Prostate gland (tissue), 2 donors: ENCODE measurements at places on chromosomes 16 and 17. TPM values are rescaled to one million over a fixed set of nuclear protein-coding genes. Genes with fewer than 3 reads are reported as not detected.
A peak's percentile ranks its signal among the peaks of the same experiment; 100 is the strongest.

GRCh38 chr17:70268383-70268782, 99.1 kb downstream of the KCNJ2 start:
- H3K27ac ChIP-seq = no peak overlapping the region
- no peaks in the 10 kb centered on the region for H3K27me3 ChIP-seq
- no peaks in the 10 kb centered on the region for H3K4me1 ChIP-seq
- no peak for DNase-seq

GRCh38 chr16:86362155-86362849, 148.0 kb upstream of the FOXF1 start:
- H3K27me3 ChIP-seq = no peaks in the 10 kb centered on the region
- H3K4me1 ChIP-seq = no peaks in the 10 kb centered on the region
- peak overlapping the region; percentile 16 for H3K27ac ChIP-seq
- H3K4me3 ChIP-seq = no peak overlapping the region
- no peak for DNase-seq

DNA sequence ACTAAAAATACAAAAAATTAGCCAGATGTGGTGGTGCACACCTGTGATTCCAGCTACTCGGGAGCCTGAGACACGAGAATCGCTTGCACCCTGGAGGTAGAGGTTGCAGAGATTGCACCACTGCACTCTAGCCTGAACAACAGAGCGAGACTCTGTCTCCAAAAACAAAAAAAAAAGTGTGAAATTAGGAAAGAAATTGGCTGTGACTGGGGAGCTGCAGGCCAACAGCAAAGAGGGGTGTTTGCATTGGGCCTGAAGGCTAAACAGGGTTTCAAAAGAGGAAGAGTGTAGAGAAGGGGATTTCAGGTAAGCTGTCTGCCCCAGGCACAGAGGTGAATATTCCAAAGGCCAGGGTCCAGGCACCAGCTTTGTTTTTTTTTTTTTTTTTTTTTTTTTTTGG, 9.4 kb downstream of the BMERB1 start:
- no peaks in the 10 kb centered on the region for H3K36me3 ChIP-seq
- H3K4me3 ChIP-seq = no peak overlapping the region
- DNase-seq = no peak
- H3K27me3 ChIP-seq = no peaks in the 10 kb centered on the region

Gene NUTF2
- total RNA-seq = 61.5 TPM

DNA sequence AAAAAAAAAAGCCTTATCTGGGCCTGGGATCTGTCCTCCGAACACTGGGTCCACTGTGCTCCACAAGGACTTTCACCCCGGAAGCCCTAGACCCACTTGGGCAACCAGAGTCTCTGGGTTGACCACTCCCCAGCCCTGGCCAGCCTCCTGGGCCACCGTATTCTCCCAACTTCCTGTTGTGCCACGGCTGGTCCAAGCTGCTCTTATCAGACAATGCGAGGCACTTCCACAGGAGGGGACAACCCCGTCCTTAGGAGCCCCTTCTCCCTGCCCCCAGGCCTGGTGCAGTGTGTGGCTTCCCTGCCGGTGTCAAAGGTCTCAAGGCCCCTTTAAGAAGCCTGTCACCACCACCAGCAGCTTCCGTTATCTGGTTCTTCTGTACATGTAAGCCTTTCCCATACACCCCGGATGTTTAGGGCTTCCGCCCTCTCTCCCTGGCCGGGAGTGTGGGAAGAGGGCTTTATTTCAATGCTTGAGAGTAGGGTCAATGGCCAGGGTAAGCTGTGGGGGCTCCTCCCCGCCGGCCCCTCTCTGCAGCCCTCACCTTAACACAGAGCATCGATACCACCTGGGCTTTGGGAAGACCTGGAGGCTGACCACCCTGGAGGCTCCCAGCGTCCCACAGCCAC, 313.0 kb downstream of the SEC14L1 start:
- DNase-seq = no peak
- no peaks in the 10 kb centered on the region for H3K36me3 ChIP-seq
- H3K4me3 ChIP-seq = peak overlapping the region; percentile 16

DNA sequence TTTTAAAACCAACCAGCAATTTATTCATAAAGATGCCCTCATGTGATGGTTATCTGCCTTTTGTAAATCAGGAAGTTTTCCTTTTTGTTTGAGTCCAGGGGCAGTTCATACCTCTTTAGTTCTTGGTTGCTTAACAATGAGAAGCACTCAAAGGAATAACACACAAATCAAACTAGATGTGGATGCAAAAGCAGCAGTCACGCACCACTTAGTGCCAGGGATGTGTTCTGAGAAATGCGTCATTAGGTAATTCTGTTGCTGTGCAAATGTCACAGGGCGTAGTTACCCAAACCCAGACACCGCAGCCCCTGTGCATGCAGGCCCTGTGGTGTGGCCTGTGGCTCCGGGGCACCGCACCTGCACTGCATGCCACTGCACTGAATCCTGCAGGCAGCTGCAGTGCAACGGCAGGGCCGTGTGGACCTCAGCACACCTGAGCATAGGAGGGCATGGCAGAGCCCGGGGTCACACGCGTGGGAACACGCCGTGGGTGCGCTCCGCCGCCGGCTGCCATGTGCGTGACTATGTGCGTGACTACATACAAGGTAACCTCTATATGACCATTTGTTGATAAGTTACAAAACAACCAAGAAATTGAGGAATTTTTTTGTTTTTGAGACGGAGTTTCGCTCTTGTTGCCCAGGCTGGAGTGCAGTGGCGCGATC, 39.6 kb downstream of the PKD1 start:
- peaks cover 29% of the 10 kb centered on the region for H3K36me3 ChIP-seq
- H3K27me3 ChIP-seq = no peaks in the 10 kb centered on the region
- H3K4me3 ChIP-seq = no peak overlapping the region

GRCh38 chr16:47916266-47916665, 239.5 kb downstream of the ABCC12 start:
- H3K36me3 ChIP-seq = no peaks in the 10 kb centered on the region
- H3K4me1 ChIP-seq = no peaks in the 10 kb centered on the region
- no peaks in the 10 kb centered on the region for H3K27me3 ChIP-seq

GRCh38 chr16:3580251-3580651, 3.0 kb upstream of the NLRC3 start:
- no peaks in the 10 kb centered on the region for H3K36me3 ChIP-seq
- no peaks in the 10 kb centered on the region for H3K27me3 ChIP-seq
- no peaks in the 10 kb centered on the region for H3K4me1 ChIP-seq
- no peak overlapping the region for H3K27ac ChIP-seq
- DNase-seq = no peak

- DNase-seq = no peak
- H3K27me3 ChIP-seq = no peaks in the 10 kb centered on the region
- no peaks in the 10 kb centered on the region for H3K4me1 ChIP-seq
- H3K36me3 ChIP-seq = no peaks in the 10 kb centered on the region
- no peak overlapping the region for H3K4me3 ChIP-seq
- H3K27ac ChIP-seq = no peak overlapping the region
Measured at GRCh38 chr16:87311387-87311786, 5.8 kb downstream of the C16orf95 start.

DNA sequence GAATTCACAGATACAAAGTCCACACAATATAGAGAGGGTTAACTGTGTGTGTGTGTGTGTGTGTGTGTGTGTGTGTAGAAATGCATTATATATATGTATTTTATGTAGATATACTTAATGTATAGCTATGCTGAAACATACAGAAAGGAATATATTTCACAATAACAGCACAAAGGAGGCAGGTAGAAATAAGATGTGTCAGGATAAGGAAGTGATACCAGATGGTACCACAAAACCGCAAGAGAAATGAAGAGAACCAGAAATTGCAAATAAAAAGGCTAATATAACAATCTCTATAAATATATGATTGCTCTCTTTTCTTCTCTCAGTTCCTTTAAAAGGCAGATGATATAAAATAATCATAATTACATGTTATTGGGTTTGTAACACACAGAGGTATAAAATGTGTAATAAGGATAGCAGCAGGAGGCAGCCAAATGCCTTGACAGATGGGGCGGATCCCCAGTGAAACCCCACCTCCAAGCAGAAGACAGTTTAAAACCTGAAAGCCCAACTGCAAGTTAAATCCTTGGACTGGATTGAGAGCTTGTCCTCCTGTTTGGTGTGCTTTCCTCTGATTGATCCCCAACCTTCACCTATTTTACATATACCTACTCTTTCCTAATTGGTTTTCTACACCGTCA, 365.4 kb upstream of the C16orf82 start:
- no peaks in the 10 kb centered on the region for H3K36me3 ChIP-seq
- no peak for DNase-seq
- H3K27ac ChIP-seq = no peak overlapping the region
- no peak overlapping the region for H3K4me3 ChIP-seq

DNA sequence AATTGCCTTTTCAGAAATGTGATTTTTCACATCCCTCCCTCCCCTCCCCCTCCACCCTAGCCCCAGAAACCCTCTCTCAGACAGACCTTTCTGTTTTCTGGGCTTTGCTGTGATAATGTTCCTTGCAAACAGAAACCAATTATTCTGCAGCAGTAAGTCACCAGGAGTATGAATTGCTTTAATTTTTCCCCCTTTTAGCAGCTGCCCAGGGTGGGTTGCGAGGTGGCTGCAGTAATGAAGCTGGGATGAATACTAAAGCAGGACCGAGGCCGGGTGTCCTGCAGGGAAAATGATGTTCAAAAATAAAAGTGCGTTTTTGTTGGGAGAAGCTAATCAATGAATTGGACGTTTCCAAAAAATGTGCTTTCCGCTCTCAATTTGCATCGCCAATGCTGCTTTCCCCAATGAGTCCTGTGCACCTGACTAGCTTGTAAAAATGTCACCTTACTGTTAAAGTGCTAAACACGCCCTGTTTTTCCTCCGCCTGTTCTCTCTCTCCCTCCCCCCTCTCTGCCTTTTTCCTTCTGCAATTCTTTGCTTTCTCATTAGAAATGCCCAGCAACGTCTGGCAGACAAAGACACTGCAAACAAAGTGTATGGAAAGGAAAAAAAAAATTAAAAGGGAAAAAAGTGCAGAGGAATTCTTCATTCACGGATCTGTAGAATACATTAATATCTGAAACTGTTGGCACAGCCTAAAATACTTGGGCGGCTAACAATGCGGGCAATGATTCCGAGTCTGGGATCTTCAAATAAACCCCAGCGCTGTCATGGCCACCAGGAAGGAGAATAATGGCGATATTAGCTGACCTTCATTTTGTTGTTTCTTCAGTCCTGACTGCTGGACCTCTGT, 244.1 kb downstream of the STX8 start:
- no peak for DNase-seq
- no peaks in the 10 kb centered on the region for H3K36me3 ChIP-seq
- H3K4me3 ChIP-seq = no peak overlapping the region
- no peak overlapping the region for H3K27ac ChIP-seq
- H3K27me3 ChIP-seq = no peaks in the 10 kb centered on the region
- no peaks in the 10 kb centered on the region for H3K4me1 ChIP-seq

- H3K27me3 ChIP-seq = no peaks in the 10 kb centered on the region
- H3K36me3 ChIP-seq = no peaks in the 10 kb centered on the region
- no peaks in the 10 kb centered on the region for H3K4me1 ChIP-seq
Measured at GRCh38 chr17:16298140-16298662, 55.1 kb downstream of the CENPV start.

Gene UNC13D
- 16.2 TPM for total RNA-seq

Gene ANTKMT
- total RNA-seq = 55.3 TPM

DNA sequence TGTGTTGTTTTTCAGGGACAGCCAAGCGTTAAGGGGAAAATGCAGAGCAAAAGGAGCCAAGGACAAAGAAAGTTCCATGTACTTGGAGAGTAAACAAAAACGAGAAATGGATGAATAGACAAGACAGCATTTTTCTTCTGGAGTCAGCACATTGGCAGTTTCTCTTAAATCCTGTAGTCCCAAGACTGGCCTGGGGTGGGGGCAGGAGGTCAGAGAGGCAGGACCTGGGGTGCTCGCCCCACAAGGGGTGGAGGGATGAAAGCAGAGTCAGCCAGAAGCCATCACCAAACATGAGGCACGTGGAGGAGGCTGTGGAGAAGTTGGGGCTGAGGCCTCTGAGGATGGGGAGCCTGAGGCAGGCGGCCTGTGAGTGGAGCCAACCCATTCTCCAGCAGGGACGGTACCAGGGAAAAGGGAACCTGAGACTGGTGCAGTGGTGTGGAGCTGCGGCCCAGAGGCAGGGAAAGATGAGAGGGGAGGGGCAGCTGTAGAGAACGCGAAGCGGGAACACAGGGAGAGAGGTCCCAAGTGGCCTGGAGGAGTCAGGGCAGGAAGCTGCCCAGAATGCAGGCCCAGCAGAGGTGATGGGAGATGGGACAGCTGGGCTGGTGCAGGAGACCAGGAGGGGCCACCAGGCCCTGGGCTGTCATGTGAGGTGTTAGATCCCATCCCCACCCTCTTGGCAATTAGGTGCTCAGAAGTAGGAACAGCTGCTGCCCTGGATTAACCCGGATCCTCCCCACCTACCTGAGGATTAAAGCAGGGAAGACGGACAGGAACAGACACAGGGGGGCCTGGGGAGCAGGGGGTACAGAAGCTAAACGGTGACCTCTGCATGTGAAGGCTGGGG, 3.3 kb downstream of the TLCD3B start:
- H3K36me3 ChIP-seq = no peaks in the 10 kb centered on the region
- peaks cover 13% of the 10 kb centered on the region for H3K27me3 ChIP-seq
- no peak for DNase-seq
- no peak overlapping the region for H3K27ac ChIP-seq
- peaks cover 5% of the 10 kb centered on the region for H3K4me1 ChIP-seq

DNA sequence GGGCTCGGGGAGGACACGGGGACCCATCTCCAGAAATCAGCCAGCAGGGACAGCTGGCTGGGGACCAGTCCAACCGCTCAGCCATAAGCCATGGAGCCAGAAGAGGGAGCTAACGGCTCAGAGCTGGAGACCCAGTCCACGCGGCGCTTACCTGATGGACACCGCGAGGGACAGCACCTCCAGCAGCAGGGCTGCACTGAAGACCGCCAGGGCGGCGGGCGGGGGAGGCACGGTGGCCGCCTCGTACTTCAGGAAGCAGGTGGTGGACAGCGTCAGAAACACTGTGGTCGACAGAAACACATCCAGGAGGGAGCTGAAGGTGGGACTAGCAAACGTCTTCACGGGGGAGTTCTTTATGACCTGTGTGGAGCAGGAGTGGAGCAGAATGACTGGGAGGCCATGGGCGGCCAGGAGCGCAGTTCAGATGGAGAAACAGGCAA, 102.6 kb upstream of the CREBBP start:
- H3K4me3 ChIP-seq = no peak overlapping the region
- H3K4me1 ChIP-seq = no peaks in the 10 kb centered on the region
- H3K27ac ChIP-seq = no peak overlapping the region
- H3K36me3 ChIP-seq = no peaks in the 10 kb centered on the region
- peak; percentile 79 for DNase-seq

DNA sequence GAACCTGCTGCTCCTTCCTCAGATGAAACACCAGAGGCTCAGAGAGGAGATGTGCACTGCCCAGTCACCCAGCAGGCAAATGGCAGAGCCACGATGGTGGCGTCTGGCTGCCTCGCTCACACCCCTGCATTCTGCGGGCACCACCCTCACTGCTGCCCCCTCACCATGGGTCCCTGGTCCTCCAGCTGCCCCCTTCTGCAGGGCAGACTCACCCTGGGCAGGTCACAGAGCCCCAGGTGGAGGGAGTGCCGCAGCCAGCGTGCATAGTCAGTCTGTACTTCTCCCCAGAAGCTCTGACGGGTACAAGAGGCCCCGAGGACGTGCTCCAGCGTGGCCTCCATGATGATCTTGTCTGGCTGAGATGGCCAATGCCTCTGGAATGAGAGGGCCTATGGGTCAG, 52.9 kb downstream of the RMI2 start:
- no peak overlapping the region for H3K27ac ChIP-seq
- no peaks in the 10 kb centered on the region for H3K36me3 ChIP-seq
- H3K27me3 ChIP-seq = no peaks in the 10 kb centered on the region

GRCh38 chr17:64398320-64398719, 7.7 kb upstream of the PECAM1 start:
- H3K27me3 ChIP-seq = no peaks in the 10 kb centered on the region
- H3K4me3 ChIP-seq = no peak overlapping the region
- no peaks in the 10 kb centered on the region for H3K36me3 ChIP-seq
- no peak overlapping the region for H3K27ac ChIP-seq

- no peaks in the 10 kb centered on the region for H3K27me3 ChIP-seq
- peaks cover 21% of the 10 kb centered on the region for H3K36me3 ChIP-seq
- H3K27ac ChIP-seq = no peak overlapping the region
- H3K4me1 ChIP-seq = no peaks in the 10 kb centered on the region
Measured at GRCh38 chr16:4442371-4442770, 16.7 kb downstream of the DNAJA3 start.
